Aorta (tissue), 5 donors: ENCODE measurements at places on chromosomes 5 and 9. TPM values are rescaled to one million over a fixed set of nuclear protein-coding genes. Genes with fewer than 3 reads are reported as not detected.

DNA sequence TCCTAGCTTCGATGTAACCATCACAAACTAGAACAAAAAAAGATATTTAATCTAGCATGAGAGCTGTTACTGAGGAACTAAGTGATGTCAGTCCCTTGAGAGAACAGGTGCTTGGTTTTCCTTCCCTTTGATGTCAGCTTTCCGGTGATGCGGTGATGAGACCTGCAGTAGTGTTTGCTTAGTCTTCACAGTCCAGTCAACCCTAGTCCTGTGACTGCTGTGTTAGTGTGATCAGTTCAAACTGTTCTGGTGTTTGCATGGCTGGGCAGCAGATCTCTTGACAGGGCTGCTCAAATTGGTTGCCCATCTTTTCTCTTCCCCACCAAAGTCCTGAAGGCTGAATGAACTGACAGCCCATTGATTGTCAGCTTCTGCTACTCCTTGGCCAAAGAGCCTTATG, 608.6 kb upstream of the DAB2 start:
- no peaks in the 10 kb centered on the region for H3K4me1 ChIP-seq
- no peak for DNase-seq
- no peaks in the 10 kb centered on the region for H3K36me3 ChIP-seq
- no peak overlapping the region for H3K4me3 ChIP-seq
- H3K27ac ChIP-seq, result no peak overlapping the region
- no peaks in the 10 kb centered on the region for H3K27me3 ChIP-seq

GRCh38 chr9:125204477-125204876, 4.1 kb downstream of the RABEPK start:
- no peak overlapping the region for H3K27ac ChIP-seq
- H3K36me3 ChIP-seq, result peaks cover 4% of the 10 kb centered on the region
- no peaks in the 10 kb centered on the region for H3K4me1 ChIP-seq
- no peaks in the 10 kb centered on the region for H3K27me3 ChIP-seq
- DNase-seq, result no peak

Gene GFI1B
- total RNA-seq, result not detected

DNA sequence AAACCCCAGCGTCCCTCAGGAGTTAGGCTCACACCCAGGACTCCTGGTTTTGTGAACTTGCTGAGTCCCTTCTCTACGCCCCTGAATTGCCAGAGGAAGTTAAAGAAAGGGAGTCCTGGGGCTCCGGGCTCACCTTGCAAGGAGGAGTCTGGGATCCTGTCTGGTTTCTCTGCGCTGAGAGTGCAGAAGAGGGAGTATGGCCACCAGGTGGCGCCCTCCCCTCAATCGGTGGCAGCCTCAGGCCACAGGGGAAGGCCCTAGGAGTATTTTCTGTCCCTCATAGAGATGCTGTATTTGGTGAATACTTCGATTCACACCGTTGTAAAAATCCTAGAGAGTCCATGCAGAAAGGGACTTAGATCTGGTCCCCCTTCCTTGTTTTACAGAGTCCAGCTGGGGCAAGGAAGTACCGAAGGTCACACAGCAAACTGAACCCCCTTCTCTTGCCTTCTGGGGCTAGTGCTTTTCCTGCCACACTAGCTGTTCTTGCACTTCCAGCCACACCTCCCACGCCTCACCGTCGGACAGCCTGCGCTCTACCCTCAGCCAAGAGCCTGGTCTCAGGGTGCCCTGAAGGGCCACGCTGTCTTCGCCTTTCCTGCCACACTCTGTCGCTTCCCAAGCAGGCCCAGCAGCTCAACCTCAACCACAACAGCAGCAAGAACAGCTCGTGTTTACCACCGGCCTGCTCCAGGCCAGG, 10.2 kb downstream of the HAND1 start:
- H3K36me3 ChIP-seq, result no peaks in the 10 kb centered on the region
- no peak overlapping the region for H3K4me3 ChIP-seq
- DNase-seq, result peak; percentile 81
- H3K27me3 ChIP-seq, result no peaks in the 10 kb centered on the region
- no peaks in the 10 kb centered on the region for H3K4me1 ChIP-seq
- no peak overlapping the region for H3K27ac ChIP-seq

- H3K36me3 ChIP-seq, result no peaks in the 10 kb centered on the region
- no peak for DNase-seq
- no peak overlapping the region for H3K27ac ChIP-seq
- no peak overlapping the region for H3K4me3 ChIP-seq
- no peaks in the 10 kb centered on the region for H3K4me1 ChIP-seq
Observed at GRCh38 chr5:98698359-98698758, 75.1 kb upstream of the RGMB start.

Gene GMCL2
- not detected for total RNA-seq

DNA sequence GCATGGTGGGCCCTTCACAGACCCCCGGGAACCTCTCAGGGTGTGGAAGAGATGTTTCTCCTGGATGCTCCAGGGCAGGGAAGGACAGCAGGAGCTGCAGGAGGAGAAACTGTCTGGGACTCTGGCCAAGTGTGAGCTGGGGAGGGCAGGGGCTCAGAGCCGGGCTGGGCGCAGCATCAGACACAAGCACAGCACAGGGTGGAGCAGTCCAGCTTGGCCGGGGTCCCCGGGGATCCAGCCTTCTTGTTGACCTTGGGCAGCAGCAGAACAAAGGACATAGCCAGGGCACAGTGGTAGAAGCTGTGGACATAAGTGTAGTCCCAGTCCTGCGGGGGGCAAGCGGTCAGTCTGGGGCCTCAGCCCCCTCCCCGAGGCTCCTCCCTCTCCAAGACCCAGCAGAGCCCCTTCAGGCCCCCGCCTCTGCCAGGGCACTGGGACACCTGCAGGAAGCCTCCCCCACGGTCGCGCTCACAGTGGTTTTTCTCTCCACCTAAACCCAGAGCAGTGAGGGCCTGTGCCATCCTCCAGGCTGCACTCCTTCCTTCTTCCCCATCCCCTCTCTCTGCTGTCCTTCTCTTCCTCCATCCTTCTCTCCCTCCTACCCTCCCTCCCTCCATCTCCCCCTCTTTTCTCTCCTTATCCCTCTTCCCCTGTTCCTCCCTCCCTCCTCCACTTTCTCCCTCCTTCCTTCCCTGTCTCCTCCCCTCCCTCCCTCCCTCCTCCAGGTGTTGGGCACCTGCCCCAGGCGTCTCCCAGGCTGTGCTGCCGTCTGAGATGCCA, 10.1 kb downstream of the MYMK start:
- H3K27ac ChIP-seq, result no peak overlapping the region
- no peak for DNase-seq
- H3K4me1 ChIP-seq, result no peaks in the 10 kb centered on the region
- no peak overlapping the region for H3K4me3 ChIP-seq

DNA sequence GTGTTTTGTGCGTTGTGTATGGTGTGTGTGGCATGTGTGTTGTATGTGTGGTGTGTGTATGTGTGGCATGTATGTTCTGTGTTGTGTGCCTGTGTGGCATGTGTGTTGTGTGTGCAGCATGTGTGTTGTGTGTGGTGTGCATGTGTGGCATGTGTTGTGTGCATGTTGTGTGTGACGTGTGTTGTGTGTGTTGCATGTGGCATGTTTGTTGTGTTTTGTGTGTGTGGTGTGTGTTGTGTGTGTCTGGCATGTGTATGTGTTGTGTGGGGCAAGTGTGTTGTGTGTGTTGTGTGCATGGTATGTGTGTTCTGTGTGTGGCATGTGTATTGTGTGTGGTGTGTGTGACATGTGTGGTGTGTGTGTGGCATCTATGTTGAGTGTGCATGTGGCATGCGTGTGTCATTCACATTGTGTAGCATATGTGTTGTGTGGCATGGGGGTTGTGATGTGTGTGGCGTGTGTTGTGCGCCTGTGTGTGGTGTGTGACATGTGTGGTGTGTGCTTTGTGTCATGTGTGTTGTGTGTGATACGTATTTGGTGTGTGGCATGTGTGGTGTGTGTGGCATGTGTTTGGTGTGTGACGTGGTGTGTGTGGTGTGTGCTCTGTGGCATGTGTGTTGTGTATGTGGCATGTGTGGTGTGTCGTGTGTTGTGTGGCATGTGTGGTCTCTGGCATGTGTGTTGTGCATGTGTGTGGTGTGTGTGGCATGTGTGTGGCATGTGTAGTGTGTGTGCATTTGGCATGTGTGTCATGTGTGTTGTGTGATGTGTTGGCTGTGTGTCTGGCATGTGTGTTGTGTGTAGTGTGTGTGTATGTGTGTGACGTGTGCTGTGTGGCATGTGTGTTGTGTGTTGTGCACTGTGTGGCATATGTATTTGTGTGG, 46.6 kb upstream of the IRX4 start:
- H3K36me3 ChIP-seq, result no peaks in the 10 kb centered on the region
- H3K4me3 ChIP-seq, result no peak overlapping the region
- H3K27me3 ChIP-seq, result no peaks in the 10 kb centered on the region
- no peak for DNase-seq
- H3K4me1 ChIP-seq, result no peaks in the 10 kb centered on the region
- no peak overlapping the region for H3K27ac ChIP-seq

Gene CKS2
- 8.9 TPM for total RNA-seq

DNA sequence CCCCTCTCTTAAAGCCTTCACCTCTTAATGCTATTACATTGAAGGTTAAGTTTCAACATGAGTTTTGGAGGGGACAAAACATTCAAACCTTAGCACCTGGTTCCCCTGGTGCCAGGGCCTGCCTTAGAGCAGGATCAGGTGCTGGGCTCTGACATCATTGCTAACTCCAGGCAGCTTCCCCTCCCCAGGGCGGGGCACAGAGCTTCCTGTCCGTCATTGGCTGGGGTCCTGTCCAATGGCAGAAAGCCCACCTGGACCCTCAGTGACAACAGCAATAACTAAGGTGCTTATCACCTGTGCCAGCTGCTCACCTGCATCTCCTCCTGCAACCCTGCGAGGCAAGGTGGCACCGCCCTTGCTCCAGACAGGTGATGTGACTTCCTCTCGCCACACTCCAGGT, 177.4 kb downstream of the NSG2 start:
- H3K4me1 ChIP-seq, result no peaks in the 10 kb centered on the region
- H3K27me3 ChIP-seq, result no peaks in the 10 kb centered on the region
- no peaks in the 10 kb centered on the region for H3K36me3 ChIP-seq
- H3K4me3 ChIP-seq, result no peak overlapping the region
- no peak for DNase-seq
- no peak overlapping the region for H3K27ac ChIP-seq

- H3K36me3 ChIP-seq, result no peaks in the 10 kb centered on the region
- no peaks in the 10 kb centered on the region for H3K27me3 ChIP-seq
- H3K4me1 ChIP-seq, result no peaks in the 10 kb centered on the region
- no peak overlapping the region for H3K4me3 ChIP-seq
Observed at GRCh38 chr5:133890776-133891280, 77.6 kb downstream of the C5orf15 start.

Gene SMIM32
- 0.49 TPM for total RNA-seq

Gene RLN1
- total RNA-seq, result not detected

DNA sequence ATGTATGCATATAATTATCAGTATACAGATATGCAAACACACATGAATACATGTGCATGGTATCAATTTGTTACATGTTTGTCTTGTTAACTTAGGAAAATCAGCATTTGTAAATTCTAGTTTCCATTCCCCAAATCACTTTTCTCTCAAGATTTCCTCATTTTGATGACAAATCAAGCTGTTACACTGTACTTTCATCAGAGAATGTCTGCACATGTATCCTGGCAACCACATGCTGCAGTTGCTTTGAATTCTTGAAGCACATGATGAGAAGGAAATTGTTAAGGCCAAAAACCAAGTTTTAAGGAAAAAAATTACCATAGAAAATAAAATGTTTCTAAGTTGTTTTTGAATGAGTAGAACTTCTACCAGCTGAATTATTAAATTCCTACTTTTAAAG, 1834.5 kb downstream of the EFNA5 start:
- H3K4me3 ChIP-seq, result no peak overlapping the region
- H3K27ac ChIP-seq, result no peak overlapping the region
- no peak for DNase-seq
- no peaks in the 10 kb centered on the region for H3K36me3 ChIP-seq

Gene CSNK1G3
- 56.4 TPM for total RNA-seq

DNA sequence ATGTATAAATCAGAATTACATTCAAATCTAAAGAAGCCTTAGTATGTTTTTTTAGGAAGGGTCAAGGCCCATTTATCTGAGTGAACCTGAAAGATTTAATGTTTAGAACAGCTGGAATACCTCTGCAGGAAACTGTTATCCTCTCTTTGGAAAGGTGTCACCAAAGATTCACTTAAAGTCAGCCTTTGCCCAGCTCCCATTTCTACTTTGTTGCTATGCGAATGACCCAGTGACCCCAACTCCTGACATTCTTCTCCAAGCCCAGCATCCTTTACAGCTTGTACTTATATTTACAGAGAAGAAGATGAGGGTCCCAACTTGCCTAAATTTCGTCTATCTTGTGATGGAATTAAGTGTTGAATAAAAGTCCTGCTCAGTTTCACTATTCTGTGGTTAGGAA, 1198.6 kb downstream of the CDH12 start:
- no peaks in the 10 kb centered on the region for H3K27me3 ChIP-seq
- no peak overlapping the region for H3K4me3 ChIP-seq
- DNase-seq, result no peak

DNA sequence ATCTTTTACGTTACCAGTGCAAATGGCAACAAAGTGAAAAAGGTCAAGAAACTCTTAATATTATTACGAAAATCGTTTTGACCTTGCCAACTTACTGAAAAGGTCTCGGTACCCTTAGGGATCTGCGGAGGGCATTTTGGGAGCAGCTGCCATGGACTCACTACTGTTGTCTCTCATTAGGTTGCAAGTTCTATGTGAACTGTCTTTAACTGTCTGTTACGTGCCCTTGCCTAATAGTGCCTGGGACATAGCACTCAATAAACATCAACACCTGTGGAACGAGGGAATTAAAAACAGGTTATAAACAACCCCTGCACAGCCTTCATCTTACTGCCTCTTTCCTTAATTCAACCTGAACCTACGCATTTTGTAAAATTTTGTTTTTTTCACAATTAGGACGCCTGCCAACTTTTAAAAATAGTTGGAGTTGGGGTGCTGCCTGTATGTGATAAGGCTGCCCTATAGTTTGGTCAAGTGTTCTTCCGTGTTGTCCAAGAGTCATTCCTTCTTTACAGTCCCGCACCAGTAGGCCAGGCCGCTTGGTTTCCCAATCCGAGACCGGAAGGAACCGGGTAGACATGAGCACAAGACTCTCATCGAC, 527 bp upstream of the SREK1 start:
- H3K36me3 ChIP-seq, result no peaks in the 10 kb centered on the region
- H3K4me3 ChIP-seq, result peak overlapping the region; percentile 37
- peak overlapping the region; percentile 51 for H3K27ac ChIP-seq
- no peaks in the 10 kb centered on the region for H3K27me3 ChIP-seq
- peaks cover 2% of the 10 kb centered on the region for H3K4me1 ChIP-seq
- DNase-seq, result no peak

Gene ARL14EPL
- total RNA-seq, result 0.63 TPM

- no peak overlapping the region for H3K4me3 ChIP-seq
- no peak for DNase-seq
- H3K36me3 ChIP-seq, result no peaks in the 10 kb centered on the region
- H3K27ac ChIP-seq, result no peak overlapping the region
- no peaks in the 10 kb centered on the region for H3K4me1 ChIP-seq
Observed at GRCh38 chr5:177410575-177410974, 1.2 kb upstream of the F12 start.

Gene EGFL7
- total RNA-seq, result 78.6 TPM

Gene CCDC187
- total RNA-seq, result not detected

Gene PLAC8L1
- total RNA-seq, result 0.87 TPM

DNA sequence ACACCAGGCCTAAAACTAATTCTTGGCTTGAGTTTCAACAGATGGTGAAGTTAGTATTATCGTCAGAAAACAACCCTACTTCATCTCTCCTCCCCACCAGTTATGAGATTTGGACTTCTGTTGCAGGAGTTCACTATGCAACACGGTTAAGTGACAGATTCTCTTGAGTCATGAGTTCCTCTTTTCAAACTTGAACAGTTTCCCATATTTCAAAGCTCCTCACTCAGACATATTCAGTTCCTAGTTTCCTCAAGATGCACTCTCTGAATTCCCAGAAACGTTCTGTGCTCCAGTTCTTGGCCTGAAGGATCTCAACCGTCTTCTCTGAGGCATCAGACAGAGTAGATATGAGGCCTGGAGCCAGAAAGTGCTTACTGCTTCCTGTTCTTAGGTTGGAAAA, 7.3 kb upstream of the PTGER4 start:
- no peaks in the 10 kb centered on the region for H3K36me3 ChIP-seq
- DNase-seq, result no peak
- H3K4me1 ChIP-seq, result no peaks in the 10 kb centered on the region
- H3K4me3 ChIP-seq, result no peak overlapping the region
- no peaks in the 10 kb centered on the region for H3K27me3 ChIP-seq
- no peak overlapping the region for H3K27ac ChIP-seq
